NCI-H2171 treated with DMSO at 0.1 percent for 48 hours (cell line): ENCODE measurements at places on chromosomes 12 and 14.

DNA sequence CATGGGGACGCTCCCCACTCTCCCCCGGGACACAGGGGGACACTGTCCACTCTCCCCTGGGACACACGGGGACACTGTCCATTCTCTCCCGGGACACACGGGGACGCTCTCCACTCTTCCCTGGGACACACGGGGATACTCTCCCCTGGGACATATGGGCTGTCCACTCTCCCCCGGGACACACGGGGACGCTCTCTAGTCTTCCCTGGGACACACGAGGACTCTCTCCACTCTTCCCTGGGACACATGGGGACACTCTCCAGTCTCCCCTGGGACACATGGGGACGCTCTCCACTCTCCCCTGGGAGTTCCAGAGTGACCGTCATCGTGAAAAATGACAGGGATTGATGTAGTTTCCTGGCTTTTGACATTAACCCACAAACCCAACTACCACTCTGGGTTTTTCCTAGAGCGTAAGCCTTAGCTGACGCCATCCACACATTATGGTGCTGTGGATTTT lies 3.0 kb upstream of the P2RX2 start:
- DNase-seq = no peak

DNA sequence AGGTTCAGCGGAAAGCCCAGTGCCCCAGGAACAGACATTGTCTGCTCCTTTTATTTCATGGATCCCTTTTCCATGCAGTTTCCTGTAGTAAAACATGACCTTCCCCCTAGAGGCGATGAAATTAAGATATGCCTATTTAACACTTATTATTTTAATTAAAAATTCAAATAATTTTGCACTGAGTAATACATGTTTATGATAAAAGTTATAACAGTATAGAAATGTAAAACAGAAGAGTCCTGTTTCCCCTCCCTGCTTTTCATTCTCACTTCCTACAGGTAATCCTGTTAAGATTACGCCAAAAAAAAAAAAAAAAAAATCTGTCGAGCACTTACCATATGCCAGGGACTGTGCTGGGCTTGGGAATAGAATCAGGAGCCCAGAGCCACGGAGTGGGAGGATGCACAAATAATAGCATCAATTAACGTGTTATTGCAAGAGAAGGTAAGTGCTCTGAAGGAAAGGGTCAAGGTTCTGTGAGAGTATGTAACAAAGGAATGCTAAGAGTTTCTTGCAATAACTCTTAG lies 830 bp upstream of the LPCAT3 start:
- DNase-seq = peak; percentile 99

- DNase-seq = no peak
These were observed 221.2 kb upstream of the KITLG start for GRCh38 chr12:88801227-88802095.

- no peak for DNase-seq
These were observed 15.0 kb upstream of the AMIGO2 start for GRCh38 chr12:47094804-47095203.

- DNase-seq = no peak
These were observed 107.9 kb downstream of the MYRFL start for GRCh38 chr12:69932676-69933552.

DNA sequence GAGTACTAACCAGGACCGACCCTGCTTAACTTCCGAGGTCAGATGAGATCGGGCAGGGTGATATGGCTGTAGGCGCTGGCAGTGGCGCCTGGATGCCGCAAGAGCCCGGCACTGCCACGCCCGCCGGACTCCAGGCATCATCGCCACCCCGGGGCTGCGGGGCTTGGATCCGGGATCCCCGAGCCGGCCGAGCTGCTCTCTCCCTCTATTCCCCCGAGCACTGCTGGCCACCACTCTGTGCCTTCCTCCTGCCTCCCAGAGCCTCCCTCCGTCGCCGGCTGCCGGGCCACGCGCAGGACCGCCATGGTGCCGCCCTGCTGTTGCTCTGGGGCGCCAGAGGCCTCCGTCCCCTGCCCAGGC lies 153.2 kb upstream of the ALG10B start:
- no peak for DNase-seq

- DNase-seq = no peak
These were observed 458.8 kb downstream of the TMEM117 start for GRCh38 chr12:44294649-44295048.

GRCh38 chr12:78951803-78952551 lies 87.4 kb downstream of the SYT1 start:
- DNase-seq = peak; percentile 64

- no peak for DNase-seq
These were observed 379.0 kb downstream of the NOVA1 start for GRCh38 chr14:26218861-26219260.

GRCh38 chr12:70666364-70666763 lies 29.1 kb upstream of the PTPRB start:
- no peak for DNase-seq

DNA sequence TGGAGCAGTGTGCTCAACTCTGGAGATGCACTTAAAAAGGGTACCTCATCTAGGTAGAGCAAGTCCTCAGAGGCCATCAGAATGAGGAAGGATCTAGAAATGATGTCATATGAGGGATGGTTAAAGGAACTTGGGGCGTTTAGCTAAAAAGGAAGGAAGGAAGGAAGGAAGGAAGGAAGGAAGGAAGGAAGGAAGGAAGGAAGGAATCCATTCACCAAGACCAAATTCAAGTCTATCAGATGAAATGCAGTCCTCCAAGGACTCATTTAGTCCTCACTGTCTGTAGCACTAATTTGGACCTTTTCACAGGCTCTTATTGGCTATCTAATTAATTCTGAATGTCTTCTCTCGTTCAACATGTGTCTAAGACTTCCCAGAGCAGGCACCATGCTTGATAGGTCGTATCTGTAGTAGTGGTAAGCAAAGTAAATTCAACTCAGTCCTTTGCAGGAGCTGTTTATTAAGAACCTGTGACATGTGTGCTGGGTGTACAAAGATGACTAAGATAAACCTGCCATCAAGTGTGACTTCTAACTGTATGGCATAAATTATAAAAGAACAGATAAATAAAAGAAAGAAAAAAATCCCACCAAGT lies 63.5 kb downstream of the LLPH start:
- no peak for DNase-seq

DNA sequence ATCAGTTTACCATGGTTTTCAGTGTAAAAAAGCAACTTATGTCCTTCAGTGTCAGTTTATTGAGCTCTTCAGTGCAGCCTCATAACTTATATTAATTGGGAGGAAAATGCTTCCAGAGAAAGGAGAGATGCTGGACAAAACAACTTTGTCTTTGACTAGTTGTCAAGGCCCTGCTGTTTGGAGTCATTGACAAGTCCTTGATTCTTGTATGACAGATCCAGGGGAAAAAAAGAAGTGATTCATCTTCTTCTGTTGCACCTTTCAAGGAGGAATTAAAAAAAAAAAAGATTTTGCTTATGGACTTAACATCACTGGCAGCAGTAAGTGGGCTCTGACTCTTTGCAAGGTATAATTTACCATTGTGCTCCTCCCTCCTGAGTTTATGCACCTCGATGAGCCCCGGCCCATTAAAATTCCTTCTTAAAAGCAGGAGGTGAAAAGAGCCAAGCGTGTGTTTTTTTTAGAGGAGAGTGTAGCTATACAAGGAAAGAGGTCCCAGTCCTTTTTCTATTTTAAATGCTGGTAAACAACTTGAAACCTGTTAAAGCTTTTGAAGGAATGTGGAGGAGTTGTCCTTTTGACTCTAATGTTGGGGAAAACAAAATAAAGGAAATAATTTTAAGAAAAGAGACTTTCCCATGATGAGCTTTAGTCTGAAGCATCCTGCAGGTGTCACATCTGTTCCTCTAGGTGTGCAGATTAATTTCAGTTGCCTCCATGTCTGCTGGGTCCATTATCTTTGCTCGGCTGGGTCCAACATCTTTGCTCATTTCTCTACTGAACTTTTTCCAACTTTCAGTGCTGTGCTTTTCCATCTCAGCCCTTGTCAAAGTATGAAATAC lies 431.6 kb downstream of the RAD51B start:
- peak; percentile 24 for DNase-seq

- no peak for DNase-seq
These were observed 469.8 kb downstream of the ZFP36L1 start for GRCh38 chr14:68322940-68323620.

DNA sequence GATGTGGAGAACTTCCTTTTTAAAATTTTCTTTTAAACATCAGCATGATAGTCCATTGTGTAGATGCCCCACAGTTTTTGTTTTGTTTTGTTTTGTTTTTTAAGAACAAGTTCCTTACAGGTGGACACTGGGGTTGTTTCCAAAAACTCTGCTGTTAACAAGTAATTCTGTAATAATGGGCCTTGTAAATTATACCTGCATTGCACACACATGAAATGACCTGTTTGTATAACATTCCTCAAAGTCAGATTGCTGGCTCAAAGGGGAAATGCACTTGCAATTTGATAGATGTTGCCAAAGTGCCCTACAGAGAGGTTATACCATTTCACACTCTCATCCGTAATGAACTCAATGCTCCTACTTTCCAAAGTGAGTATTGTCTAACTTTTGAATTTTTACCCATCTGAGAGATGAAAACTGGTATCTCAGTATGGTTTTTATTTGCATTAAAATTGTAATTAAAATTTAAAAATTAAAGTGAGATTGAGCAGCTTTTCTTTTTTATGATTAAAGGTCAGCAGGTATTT lies 89.2 kb downstream of the SPPL3 start:
- DNase-seq = no peak

- no peak for DNase-seq
These were observed 20.7 kb upstream of the TUBA1C start for GRCh38 chr12:49244176-49244575.

GRCh38 chr12:57753756-57754337 lies 1.1 kb upstream of the MARCHF9 start:
- DNase-seq = no peak

GRCh38 chr12:66048218-66048834 lies 82.2 kb downstream of the LLPH start:
- DNase-seq = no peak

DNA sequence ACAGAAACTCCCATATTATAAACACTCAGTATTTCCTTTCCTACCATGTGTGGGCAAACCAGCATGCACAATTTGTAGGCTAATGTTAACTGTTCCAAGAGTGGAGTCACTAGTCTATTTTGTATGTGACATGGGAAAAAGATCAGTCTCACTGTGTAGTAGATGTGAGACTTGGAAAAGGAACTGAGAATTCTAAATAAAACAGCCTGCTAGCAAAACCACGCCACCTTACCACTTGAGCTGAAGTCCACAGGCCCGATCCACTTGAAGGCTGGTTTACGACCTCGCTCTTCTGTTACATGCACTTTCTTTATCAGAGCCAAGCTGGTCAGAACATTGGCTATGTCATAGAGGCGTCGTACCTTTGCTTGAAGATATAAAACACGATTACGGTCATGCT lies 22.5 kb downstream of the E2F7 start:
- no peak for DNase-seq

DNA sequence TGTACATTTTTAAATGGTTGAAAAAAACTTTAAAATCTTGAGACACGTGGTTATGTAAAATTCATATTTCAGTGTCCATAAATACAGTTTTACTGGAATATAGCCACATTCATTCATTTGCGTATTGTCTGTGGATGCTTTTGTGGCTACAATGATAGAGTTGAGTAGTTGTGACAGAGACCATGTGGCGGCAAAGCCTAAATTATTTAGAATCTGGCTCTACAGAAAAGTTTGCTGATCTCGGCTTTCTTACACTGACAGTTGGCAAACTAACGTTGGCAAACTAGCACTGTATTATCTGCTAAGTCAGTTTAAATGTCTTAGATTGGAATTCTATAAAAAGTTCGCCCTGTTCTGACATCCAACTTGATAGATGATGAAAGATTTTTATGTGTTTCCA lies 2.4 kb downstream of the UNC119B start:
- DNase-seq = no peak

DNA sequence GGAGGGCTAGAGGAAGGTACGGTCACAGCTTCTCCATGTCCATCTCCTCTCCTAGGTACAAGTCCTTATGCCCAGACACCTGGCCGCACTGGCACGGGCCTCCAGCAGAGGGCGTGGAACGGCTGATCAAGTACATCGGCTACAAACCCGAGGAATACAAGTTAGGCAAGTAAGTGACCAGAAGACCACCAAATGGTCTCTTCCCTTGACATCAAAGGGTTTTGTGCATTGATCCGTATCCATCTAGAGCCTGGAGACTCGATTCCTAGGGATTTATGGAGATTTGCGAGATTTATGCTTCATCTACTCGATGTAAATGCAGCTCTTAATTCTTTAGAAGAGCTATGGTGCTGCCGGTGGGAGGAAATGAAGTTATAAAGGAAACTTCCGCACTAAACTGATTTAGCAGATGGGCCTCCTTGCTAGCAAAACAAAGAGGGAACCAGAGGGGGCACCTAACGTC lies 44.2 kb downstream of the KCTD10 start:
- DNase-seq = peak; percentile 64

- peak; percentile 52 for DNase-seq
These were observed 8.5 kb upstream of the SYNJ2BP start for GRCh38 chr14:70425354-70425753.

DNA sequence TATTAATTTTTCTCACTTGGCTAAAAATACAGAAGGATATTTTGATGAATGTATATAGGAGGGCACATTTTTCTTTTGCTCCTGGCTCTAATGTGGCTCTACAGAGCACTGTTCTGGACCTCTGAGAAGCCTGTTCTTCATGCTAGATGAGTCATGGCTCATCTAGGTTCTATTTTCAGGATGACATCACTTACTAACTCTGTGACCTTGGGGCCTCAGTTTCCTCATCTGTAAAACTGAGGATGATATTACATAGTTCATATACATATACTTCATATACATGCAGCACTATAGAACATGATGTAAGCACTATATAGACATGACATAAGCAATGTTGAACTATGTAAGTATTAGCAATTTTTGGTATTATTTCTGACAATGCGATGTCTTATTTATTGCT lies 35.8 kb downstream of the SOCS2 start:
- no peak for DNase-seq

DNA sequence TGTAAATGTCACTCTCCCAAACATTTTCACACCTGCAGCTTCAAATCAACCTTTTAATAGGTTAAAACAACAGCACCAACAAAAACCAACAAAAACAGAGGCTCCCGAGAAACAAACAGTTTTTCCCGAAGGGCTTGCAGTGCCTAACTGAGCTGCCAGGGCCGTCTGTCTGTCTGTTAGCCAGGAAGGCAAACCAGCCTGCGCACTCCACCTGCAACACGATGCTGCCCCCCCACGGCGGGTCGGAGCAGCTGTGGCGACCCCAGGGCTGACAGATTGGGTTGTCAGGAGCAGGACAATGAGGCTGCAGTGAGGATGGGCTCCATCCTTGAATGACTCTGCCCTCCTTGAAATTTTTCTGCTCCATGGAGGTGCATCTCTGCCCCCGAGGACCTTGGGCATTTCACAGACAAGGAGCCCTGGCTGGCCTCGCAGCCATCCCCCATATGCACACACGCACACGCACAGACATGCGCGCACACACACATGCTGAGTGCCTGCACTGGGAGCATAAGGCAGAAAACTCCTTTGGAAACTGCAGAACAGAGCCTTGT lies 2.6 kb downstream of the RTL1 start:
- peak; percentile 56 for DNase-seq

- DNase-seq = no peak
These were observed 13.8 kb upstream of the CPNE8 start for GRCh38 chr12:38919191-38919590.

DNA sequence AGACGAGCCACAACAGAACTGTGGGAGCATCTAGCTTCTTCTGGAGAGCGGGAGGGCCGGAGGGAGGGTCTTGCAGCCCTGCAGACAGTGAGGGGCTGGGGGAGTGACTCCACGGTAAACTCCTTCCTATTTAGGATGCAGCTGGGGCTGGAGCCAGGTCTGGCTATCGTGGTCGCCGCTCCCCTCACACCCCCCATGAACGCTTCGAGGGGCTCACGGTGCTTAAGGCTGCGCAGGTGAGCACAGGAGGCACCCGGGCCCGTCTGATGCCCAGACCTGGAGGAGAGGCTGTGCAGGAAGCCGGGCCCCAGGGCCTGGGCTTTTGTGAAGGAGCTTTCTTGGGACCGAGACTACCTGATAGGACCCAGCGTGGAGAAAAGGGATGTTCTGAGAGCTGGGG lies 3.9 kb upstream of the GNB3 start:
- DNase-seq = no peak
